ENCODE measurements at places on chromosomes 1 and 21.

- no peak for DNase-seq
Observed at GRCh38 chr1:36284061-36284460, 22.1 kb upstream of the SH3D21 start.

DNA sequence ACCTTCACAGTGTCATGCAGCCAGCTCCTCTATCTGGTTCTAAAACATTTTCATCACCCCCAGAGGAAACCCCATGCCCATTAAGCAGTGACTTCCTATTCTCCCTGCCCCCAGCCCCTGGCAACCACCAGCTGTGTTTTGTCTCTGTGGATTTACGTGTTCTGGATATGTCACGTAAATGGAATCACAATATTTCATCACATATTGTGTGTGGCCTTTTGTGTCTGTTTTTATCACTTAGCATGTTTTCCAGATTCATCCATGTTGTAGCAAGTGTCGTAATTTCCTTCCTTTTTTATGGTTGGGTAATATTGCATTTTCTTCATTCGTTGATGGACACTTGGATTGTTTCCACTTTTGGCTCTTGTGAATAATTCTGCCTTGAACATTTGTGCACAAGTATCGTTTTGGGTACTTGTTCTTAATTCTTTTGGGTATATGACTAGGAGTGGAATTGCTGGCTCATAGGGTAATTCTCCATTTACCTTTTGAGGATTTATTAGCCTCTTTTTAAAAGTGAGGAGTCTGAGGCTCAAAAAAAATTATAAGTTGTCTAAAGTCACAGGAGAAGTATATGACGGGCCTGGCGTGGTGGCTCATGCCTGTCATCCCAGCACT, 127.0 kb downstream of the MRPS6 start:
- DNase-seq: no peak

DNA sequence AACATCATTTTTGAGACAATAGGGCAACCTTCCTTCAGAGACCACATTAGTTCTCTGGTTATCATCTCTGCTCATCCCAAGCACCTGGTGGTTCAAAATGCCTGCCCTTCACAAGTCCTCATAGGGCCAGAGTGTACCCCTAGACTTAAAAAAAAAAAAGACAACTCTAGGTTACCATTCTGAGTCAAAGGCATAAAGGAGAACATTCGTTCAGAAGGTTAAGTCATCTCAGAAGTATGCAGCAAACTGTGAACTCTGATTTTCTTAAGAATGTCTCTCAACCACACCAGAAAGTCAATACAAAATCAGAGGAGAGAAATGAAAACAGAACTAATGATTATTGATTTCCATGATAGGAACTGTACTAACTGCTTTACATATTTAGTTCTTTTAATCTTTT, 9.2 kb upstream of the BEND5 start:
- no peak for DNase-seq

GRCh38 chr1:44200336-44200735, 12.9 kb upstream of the DMAP1 start:
- DNase-seq: no peak

- peak; percentile 81 for DNase-seq
Observed at GRCh38 chr1:63557365-63557987, 34.2 kb downstream of the EFCAB7 start.

DNA sequence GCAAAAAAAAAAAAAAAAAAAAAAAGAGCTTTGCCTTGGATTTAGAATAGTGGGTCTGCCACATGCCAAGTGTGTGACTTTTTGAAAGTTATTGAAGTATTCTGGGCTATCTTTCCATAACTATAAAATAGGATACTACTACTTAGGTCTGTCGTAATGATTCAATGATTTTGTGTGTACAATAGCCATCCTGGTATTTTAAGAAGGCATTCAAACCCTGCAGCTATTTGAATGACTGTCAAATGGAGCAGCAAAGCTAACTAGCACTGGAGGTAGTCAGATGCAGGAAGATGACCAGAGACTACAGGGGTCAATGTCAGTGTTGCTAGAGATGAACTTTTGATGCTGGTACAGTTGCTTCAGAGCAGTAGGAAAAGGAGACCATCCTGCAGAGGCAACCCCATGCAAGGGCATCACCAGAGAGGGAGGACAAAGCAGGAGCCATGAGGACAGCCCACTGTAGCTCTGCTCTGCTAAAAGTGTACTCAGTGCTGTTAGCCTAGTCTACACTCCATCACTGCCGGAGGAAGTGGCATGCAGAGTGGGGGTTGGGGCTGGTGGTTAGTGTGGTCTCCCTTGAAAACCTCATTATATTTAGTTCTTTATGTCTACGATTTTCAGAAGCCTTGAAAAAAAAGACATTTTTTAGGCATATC, 29.0 kb downstream of the DUSP10 start:
- peak; percentile 68 for DNase-seq

- DNase-seq: peak; percentile 46
Observed at GRCh38 chr21:34881839-34882371, 167.2 kb downstream of the RUNX1 start.

DNA sequence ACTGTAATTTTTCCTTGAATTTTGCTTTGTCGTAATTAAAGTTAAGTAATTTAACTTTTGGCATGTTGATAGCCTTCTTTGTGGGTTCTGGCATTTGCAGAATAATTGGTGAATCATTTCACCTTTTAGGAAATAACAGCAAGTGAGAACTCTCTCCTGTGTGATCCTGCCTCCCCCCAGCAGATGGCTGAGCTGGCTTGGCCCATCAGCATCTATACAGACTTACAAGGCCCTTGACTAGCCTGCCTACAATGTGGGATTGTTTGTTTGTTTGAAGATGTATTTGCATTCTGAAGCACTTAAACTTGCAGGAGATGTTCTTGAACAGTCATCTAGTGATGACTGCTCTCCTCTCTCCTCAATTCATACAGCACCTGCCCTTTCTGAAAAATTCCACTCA, 55.9 kb downstream of the MACO1 start:
- no peak for DNase-seq

DNA sequence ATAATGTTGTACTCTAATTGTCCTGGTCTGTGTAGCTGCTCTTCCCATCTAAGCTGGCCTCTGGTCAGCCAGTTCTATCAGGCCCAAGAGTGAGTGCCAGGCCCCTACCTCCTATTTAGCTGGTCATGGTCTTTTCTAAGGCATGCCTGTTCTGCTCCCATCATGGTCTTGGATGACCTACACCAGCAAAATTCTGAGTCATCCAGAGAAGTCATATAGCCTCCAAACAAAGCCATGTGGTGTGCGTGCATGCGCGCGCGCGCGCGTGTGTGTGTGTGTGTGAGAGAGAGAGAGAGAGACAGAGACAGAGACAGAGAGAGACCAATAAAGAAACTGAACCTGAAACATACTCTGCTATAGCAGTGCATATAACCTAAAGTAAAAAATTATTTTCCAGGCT, 254.4 kb downstream of the BRINP2 start:
- DNase-seq: no peak

DNA sequence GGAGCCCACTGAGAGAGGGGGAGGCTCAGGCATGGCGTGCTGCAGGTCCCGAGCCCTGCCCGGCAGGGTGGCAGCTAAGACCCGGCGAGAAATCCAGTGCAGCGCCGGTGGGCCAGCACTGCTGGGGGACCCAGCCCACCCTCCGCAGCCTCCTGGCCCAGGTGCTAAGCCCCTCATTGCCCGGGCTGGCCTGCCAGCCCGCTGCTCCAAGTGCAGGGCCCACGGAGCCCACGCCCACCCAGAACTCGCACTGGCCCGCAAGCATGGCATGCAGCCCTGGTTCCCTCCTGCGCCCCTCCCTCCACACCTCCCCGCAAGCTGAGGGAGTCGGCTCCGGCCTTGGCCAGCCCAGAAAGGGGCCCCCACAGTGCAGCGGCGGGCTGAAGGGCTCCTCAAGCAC, 61.5 kb downstream of the C21orf91 start:
- no peak for DNase-seq

- DNase-seq: no peak
Observed at GRCh38 chr1:84550826-84551225, 23.4 kb downstream of the CTBS start.

DNA sequence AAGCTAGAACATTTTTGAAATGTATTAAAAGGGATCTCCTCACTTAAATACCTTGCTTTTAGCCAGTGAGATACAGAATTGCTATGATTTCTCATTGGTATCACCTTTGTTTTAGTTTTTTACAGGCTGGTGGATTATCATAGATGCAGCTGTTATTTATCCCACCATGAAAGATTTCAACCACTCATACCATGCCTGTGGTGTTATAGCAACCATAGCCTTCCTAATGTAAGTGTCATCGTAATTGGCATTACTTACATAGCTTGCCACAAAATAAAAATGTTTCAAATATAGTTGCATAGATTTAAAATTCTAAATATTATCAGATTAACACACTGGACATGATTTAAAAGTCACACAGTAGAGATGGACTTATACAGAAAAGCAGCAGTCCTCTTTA, 4.7 kb downstream of the TMEM50A start:
- no peak for DNase-seq

- DNase-seq: no peak
Observed at GRCh38 chr1:38512789-38513188, 346.8 kb downstream of the RRAGC start.

- DNase-seq: no peak
Observed at GRCh38 chr1:12345350-12346217, 115.8 kb downstream of the VPS13D start.

DNA sequence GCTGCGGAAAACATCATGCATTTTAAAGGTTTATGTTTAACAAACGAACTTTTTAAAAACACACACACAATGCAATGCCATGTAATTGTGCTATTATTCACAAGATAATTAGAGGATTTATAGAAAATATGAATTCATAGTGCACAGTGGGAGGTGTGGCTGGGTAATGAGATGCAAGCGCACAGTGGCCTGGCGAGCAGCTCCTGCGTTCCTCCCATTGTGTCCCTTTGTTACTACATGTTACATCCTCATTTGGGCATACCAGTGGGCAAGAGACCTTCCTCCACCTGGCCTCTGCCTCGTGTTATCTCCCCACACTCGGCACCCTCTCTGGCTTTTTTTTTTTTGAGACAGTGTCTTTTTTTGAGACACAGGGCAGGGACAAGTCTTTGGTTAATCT, 30.0 kb upstream of the TENT5B start:
- no peak for DNase-seq

DNA sequence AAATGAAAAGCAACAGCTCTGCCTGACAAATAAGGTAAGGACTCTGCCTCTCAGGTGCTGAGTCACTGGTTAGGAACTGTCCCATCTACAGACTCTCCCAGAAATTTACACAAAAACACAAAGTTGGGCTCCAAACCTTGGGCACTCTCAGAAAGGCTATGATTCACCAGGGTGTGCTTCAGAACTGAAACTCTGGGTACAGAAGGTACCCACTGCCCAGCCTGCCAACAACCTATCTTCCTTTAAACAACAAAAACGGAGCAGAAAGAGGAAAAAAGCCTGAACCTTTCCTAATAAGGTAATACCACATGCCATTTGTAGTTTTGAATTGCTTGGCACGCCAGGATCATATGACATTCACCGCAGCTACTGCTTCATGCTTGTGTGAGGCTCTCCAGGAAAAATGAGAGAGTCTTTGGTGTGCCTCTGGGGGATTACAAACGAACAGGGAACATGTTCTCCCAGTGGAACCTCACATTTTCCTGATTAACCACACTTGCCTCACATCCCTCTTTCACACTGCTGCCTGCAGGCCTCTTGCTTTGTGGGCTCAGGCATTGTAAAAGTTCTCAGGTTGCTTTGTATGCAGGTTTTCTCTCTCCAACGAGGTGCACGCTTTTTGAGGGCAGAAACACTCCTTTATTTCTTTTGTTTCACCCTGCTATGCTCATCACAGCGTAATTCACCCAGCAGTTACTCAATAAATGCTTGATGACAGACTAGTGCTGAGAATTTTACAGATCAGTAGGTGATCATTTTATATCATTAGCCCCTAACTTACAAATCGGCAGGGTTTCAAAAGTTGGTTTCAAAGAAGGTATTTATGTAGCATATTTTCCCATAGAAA, 65.1 kb downstream of the GADD45A start:
- DNase-seq: peak; percentile 35

- no peak for DNase-seq
Observed at GRCh38 chr1:89548122-89548857, 23.7 kb downstream of the LRRC8B start.

GRCh38 chr1:156246241-156246780, 1.5 kb downstream of the PAQR6 start:
- no peak for DNase-seq

DNA sequence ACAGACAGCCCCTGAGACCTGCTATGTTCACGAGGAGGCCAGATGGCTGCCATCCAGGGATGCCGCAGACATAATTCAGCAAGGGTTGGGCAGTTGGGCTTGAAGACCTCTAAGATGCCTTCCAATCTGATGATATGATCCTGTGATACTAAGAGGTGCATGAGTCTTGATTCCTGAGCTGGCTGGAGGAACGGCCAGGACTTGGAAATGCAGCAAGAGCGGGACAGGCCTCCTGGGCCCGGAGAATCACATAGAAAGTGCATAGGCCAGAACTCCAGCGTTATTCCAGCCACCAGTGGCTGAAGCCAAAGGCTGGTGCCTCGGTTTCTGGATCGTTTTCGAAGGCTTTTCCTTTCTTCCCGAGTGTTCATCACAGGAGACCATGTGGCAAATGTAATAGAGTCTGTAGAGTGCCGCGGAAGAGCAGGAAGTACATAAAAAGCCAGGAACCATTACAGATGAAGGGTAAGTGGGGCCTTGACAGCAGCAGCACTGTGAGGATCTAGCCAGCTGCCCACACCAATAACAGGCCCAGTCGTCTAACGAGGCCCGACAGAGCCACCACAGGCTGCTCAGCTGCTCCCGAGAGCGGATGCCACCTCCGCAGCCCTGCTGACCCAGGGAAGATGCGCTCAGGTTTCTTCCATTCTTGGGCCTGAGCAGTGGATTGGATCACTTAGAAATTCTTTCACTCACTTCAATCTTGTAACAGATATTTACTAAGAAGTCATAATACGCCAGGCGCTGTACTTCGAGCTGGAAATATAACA, 14.0 kb upstream of the LHX4 start:
- no peak for DNase-seq

GRCh38 chr21:40282912-40283886, 416.0 kb downstream of the PCP4 start:
- DNase-seq: no peak

GRCh38 chr1:8629241-8630091, 188.0 kb downstream of the RERE start:
- DNase-seq: no peak

GRCh38 chr1:33641104-33641830, 168.8 kb downstream of the ZSCAN20 start:
- DNase-seq: peak; percentile 16

GRCh38 chr1:77846966-77847365, 41.5 kb upstream of the NEXN start:
- DNase-seq: no peak

DNA sequence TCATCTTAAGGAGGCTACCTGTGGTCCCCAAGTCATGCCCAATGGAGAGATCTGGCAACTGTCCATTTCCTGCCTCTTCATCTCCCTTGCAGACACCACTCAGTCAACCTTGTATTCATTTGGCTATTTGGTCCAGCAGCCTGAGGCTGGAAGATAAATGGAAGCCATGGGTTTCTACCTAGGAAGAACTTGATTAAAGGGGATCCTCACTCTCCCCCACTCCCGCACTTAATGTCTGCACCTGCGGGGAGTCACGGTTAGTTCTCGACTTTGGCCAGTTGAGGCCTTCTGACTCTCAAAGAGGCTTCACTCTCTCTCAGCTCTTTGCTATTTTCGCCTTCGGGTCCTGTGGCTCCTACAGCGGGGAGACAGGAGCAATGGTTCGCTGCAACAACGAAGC, 8.4 kb upstream of the ATXN7L2 start:
- no peak for DNase-seq

- no peak for DNase-seq
Observed at GRCh38 chr1:153631047-153632022, 2.5 kb upstream of the CHTOP start.

- no peak for DNase-seq
Observed at GRCh38 chr1:179208681-179209477, 20.6 kb downstream of the ABL2 start.

Measured in trophoblast cell (in vitro differentiated cells and primary cell).